ENCODE measurements at places on chromosomes 6 and 20. TPM values are rescaled to one million over a fixed set of nuclear protein-coding genes. Genes with fewer than 3 reads are reported as not detected.

- no peak for DNase-seq
Observed at GRCh38 chr20:8601542-8601912, 467.4 kb upstream of the PLCB4 start.

- no peak for DNase-seq
Observed at GRCh38 chr20:7257692-7258466, 490.4 kb downstream of the BMP2 start.

The SLC35F1 gene
- 0.03 TPM for polyA plus RNA-seq

The SCRT2 gene
- not detected for polyA plus RNA-seq

The SUMO4 gene
- polyA plus RNA-seq, result not detected

The PLAGL2 gene
- polyA plus RNA-seq, result 9.3 TPM

The MYLK4 gene
- polyA plus RNA-seq, result 0.14 TPM

The TNFRSF6B gene
- polyA plus RNA-seq, result 0.63 TPM

DNA sequence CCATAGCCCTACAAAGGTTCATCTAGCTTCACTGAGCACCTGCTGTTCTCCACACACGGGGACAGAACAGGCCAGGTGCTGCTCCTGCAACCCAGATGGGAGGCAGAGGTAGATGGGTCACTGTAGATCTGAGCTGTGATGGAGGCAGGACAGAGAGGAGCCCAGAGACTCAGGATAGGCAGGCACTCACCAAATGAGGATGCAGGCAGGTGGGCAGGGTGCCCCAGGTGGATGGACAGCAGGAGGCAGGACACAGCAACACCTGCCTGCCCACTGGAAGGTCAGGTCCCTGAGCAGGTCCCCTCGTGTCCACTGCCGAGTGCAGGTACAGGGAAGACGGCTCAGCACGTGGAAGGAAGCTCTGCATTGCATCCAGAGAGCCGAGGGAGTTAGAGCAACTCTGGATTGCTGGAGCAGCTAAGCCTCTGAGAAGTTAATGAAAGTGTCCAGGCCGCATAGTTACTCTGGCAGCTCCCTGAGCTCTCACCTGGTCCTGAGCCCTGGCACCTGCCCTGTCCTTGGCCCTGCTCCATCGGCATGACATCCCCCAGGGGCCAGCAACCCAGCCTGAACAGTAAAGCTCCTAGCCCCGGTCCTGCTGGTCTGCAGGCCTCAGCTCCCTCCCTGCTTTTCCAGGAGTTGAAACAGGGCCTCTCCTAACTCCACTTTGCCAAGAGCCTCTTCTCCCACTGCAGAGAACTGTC is 4.9 kb upstream of the YTHDF1 start:
- no peak for DNase-seq

GRCh38 chr6:155106456-155107115 is 111.5 kb downstream of the TIAM2 start:
- DNase-seq, result no peak

The COL21A1 gene
- polyA plus RNA-seq, result 1.4 TPM

DNA sequence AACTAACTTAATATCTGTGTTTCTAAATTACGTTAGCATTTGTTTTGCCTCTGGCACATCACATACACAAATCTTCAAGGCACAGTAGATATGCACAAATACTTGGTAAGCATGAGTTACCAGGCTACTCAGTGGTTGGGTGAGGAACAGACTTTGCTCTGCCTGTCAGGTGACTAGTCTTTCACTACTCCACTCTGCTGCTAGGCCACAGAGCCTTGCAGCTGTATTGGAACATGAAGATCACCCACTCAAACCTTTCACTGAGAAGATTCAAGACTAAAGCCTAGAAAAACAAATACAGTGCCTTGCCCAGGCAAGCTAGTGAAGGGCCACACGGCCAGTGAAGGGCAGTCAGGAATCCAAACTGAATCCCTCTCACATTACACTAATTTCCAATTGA is 47.0 kb downstream of the DTNBP1 start:
- DNase-seq, result no peak
